Endodermal cell (in vitro differentiated cells): ENCODE measurements at places on chromosomes 1 and 21.

DNA sequence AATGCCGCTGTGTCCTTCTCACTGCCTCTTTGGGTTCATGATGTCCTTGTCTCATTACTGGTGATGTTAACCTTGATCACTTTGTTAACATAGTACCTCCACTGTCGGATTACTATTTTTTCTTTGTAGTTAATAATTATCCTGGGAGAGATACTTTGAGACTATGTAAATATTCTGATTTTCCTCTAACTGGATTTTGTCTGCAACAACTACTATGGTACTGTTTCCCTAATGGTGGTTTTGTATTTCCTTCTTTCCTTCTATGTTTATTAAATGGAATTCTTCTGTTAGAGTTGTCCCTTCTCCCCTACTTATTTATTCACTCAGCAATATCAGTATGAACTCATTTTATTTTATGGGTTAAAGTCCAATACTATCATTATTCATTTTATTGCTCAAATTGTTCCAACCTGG is 4.2 kb downstream of the TOR1AIP2 start:
- no peak for DNase-seq

GRCh38 chr1:165288350-165289120 is 68.0 kb downstream of the LMX1A start:
- DNase-seq = peak; percentile 75

DNA sequence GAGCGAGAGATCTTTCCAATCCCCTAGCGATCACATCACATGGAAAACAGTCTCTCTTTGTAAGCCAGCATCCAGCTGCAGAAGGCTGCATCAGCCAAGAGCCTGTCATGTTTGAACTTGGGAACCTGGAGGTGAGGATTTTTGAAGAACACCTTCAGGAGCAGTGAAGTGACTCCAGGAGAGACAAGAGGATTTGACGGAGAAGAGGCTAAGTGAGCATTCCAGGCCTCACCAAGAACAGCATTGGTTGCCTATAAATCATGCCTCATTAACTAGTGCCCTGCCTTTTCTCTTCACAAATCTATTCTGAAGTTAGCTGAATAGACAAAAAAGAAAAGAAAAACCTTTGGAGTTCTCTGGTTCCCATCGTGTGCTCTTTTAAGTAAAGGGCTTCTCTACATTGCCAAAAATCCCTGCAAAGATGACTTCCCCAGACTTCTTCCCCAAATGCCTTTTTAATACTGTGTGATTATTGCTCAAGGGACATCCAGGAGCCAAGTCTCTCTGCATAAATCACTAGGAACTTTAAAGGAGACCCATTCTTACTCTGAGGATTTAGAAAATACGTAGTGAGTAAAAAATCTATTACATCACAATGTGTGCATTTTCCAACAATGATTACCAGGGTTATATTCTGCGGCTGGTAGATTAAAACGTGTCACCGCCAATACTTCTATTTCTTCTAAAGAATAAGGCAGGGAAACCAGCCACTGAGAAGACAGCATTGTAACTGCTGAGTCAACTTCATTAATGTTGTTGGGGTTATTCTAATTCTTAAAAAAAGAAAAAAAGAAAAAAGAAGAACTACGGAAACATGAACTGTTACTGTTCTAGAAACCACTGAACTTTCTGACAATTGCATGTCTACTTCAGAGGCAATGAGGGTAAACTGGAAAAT is 95.2 kb downstream of the KIF14 start:
- no peak for DNase-seq

DNA sequence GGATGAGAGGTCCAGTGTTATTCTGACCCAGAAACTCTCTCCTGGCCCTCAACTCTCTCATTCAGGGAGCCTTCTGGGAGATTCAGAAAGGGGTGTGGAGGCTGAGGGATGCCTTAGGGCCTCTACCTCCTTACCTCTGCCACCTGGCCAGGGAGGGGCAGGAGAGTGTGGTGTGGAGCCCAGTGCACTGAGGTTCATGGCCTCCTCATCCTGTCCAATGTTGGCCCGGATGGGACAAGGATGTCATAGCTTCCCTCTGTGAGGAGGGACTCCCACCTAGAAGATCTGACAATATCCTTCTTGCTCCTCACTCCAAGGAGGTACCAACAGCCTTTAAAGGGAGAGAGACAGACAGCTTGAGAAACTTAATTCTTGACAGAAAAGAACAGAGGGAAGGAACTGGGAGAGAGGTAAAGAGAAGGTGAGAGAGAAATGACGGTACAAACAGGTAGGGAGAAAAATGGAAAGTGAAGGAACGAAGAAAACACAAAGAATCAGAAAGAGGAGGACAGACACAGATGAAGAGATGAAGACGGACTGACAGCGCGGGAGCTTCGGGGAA is 779 bp downstream of the BEND5 start:
- peak; percentile 50 for DNase-seq

DNA sequence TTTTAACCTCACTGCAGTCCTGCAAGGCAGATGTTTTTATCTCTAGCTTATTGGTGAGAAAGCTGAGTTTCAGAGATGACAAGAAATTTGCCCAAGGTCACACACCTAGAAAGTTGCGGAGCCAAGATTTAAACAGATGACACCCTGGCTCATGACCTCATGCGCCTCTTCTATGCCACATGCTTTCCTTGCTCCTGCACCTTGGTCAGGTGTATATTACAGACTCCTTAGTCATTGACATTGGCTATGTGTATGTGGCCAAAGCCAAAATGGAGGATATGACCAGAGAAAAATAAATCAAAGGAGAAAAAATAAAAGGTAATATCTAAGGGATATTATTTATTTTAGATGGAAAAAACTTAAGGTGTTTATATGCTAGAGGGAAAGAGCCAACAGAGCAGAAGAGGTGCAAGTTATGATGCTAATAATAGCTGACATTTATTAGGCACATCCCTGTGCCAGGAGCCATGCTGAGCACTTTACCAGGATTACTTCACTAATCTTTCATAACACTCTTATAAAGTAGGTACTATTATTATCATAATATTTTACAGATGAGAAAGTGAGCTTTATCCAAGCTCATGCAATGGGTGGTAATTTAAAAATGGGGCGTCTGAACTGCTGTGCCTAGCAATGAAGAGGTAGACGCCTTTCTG is 13.8 kb upstream of the MYOC start:
- no peak for DNase-seq

- DNase-seq = no peak
Measured at GRCh38 chr1:34101151-34101550, 63.9 kb downstream of the CSMD2 start.

DNA sequence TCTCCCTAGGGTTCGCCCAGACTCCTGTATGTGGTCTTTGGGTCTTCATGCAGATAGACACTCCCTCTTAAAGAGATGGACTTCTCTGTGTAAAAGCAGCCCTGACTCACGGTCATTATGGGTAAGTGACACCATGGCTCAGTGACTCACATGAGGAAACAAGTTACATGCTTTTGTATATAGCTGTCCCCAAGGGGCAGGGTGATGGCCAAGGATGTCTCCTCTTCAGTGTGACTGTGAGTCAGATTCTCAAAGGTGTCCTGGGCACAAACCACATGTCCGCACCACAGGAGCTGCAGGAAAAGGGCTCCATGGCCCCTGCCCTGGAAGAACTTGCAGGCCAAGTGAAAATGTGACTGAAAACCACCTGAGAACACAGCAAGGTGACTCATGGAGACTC is 380.4 kb downstream of the NPHP4 start:
- DNase-seq = no peak

DNA sequence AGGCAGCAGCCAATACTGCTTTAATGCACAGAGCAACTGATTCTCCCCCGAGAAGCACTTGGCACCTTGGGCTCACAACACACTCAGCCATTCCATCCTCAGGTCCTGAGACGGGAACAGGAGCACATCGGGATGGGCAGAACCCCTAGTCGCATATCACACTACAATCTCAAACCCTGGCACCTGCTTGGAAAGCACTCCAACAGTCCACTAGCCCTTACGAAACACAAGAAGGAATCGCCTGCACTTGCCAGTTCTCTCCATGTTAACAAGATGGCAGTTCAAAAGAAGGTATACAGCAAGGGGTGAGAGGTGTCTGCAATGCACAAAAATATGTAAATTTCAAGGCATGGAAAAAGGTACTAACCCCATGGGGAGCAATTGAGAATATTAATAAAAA is 21.4 kb downstream of the JAK1 start:
- DNase-seq = no peak

DNA sequence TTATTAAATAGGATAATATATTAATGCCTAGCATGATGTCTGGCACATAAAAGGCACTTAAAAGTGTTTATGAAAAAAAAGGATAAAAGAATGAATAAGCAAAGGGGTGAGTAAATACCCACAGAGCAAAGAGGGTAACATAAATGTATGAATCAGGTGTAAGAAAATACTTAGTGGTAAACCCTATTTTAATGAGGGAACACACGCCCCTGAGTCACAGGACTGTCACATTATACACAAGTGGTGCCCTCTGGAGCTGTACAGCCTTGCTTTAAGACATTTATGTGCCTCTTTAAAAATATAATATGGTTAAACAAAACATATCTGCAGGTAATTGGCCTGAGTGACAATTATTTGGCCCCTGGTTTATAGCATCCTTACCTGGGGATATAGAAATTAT is 78.1 kb upstream of the PTBP2 start:
- no peak for DNase-seq

DNA sequence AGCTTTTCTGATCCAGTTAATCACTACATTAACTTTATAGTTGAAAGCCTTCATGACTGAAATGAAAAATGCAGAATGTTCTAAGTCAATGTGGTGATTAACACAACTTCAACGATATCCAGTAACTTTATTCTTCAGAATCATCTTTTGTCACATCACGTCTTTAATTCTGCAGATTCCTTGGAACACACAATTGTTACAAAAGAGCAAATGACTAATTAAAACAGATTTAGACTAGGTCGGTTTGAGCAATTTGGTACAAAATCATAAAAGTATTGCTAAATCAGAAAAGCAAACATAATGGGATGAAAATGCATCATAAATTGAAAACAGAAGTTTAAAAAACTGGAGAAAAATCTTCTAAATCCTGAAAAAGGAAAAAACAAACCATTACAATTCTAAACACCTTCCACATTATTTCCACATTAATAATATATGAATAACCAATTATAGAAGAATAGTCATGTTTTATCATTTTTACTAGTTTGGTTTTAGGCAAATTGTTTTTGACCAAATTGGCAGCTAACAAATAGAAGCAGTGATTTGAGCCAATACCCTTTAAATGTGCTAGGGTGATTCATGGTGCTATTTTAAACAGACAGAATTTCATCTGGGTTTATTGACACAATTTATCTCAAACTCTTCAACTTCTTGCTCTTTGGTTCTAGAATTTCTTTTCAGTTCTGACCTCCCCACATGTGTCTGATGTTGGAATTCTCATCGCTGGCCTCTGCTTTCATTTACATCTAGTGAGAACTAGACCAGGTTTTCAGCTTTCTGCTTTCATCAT is 468.1 kb upstream of the PTBP2 start:
- DNase-seq = no peak

- no peak for DNase-seq
Measured at GRCh38 chr1:10736634-10737586, 59.5 kb downstream of the CASZ1 start.

DNA sequence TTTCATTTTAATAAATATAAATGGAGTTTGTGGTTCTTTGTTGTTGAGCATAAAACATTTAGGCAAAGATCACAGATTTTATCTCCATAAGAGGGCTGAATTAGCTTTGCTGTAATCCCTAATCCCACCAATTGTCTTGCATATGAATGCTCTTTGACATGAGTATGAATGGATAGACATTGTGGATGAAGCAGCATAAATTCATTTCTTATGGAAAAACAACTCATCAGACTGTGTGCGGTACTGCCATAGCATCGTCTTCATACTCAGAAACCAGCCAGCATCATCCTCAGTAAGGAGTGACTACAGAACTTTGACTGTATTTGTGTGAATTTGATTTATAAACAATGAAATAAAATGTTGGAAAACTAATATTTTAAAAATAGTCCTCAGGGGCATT is 19.6 kb downstream of the SON start:
- no peak for DNase-seq

GRCh38 chr1:6127587-6128163 is 52.4 kb downstream of the CHD5 start:
- peak; percentile 97 for DNase-seq

DNA sequence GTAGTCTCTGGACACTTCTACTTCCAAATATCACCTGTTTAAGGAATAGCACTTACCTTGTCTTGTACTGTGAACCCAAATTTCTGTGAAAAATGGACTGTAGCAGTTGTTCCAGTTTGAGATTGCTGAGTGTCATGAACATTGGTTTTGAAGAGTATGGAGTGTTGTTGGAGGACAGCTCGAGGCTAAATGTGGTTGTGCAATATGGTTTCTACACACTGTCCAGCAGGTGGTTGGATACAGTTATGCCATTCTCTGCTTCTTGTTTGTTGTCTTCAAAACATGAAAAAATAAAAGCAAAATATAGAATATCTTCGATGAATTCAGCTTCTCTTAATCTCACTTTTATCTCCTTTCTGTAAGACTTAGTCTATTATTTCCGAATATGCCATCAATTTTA is 67.1 kb downstream of the DDR2 start:
- no peak for DNase-seq

DNA sequence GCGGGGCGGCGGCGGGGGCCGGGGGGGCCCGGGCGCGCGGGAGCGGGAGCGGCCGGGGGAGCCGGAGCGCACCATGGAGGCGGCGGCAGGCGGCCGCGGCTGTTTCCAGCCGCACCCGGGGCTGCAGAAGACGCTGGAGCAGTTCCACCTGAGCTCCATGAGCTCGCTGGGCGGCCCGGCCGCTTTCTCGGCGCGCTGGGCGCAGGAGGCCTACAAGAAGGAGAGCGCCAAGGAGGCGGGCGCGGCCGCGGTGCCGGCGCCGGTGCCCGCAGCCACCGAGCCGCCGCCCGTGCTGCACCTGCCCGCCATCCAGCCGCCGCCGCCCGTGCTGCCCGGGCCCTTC is 546 bp downstream of the SKI start:
- peak; percentile 55 for DNase-seq

GRCh38 chr1:154405747-154406571 is 816 bp downstream of the IL6R start:
- DNase-seq = peak; percentile 74

- DNase-seq = no peak
Measured at GRCh38 chr1:41380979-41381691, 19.9 kb downstream of the FOXO6 start.

DNA sequence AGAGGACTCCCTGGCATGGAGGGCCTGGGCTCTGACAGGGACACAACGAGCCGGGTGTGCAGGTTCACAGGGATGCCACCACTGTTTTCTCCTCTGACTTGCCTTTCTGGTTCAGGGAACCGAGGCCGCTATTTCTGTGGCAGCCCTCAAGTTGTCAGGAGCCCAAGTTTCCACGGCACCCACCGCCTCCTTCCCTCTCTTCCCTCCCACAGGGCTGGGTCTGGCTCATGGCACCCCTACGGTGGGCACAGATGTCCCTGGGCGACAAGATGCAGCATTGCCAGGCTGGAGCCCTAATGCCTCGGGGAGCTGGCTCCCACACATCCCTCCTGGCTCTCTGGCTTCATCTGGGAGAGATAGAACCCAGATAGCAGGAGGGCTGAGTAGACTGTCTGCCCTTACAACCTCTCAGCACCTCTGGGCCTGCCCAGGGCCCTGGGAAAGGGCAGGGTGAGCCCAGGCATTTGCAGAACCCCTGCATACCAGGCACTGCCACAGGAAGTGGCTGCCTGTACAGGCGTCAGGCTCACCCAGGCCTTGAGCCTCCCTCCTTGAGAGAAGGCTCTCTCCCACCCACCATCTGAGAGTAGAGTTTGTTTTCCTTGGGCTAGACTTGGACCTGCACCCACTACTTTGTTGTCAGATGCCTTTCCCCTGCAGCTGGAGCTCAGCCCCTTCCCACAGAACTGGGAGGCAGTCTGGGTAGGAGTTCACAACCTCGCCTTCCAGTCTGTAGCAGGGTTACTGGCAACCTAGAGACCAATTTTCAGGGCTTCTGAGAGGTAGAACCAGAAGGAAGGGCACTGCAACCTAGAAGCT is 20.5 kb downstream of the KCNC4 start:
- DNase-seq = no peak
